GM04503 (cell line): ENCODE measurements at places on chromosomes 16 and 17.
A peak's percentile ranks its signal among the peaks of the same experiment; 100 is the strongest.

DNA sequence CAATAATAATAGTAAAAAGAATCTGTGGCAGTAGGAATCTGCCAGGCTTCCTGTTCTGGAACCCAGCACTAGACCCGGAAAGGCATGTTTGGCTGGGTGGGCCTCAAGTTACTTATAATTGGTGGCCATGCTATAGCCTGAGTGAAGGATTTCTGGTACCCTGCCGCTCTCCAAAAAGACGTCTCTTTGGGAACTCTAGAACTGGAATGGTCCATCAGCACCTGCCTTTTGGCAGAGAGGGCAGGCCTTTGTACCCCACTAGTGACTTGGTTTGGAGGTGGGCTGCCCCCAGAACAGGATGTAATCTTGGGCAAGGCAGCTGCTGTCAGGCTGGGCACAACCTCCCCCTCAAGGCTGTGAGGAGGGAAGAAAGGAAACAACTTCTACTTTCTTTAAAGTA is 29.3 kb upstream of the ST6GALNAC1 start:
- DNase-seq, result no peak

- no peak for DNase-seq
Measured at GRCh38 chr16:11582157-11582814, 4.4 kb downstream of the LITAF start.

DNA sequence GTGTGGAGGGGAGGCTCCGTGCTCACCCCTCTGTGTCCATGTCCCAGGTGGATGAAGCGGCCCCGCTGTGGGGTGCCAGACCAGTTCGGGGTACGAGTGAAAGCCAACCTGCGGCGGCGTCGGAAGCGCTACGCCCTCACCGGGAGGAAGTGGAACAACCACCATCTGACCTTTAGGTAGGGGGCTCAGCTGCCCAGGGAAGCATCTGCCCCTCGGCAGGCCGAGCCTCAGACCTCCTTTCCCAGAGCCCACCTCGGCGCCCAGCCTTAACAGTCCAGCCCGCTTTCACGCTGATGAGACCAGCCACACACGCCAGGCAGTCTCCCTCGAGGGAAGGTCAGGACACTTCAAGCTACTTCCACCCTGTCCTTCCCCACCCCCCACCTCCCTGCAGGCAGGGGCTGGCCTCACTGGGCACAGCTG is 12.7 kb downstream of the MMP15 start:
- no peak for DNase-seq

DNA sequence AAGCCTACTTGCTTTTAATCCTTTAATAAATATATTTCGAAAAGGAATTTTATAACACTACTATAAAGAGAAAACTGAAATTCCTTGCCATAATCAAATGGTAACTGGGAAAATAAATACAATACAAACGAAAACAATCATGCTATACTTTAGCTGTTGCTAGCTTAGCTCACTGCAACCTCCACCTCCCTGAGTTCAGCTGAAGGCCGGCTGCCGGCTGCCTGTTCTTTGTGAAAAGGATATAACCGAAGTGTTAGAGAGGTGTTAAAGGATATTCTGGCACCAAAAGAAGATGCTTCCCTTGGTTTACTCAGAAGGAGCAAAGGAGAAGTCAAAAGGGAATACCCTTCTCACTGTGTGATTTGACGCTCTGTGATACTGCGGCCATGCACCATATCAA is 108.5 kb downstream of the CACNG3 start:
- DNase-seq, result no peak

- no peak for DNase-seq
Measured at GRCh38 chr17:60247836-60248461, 98.2 kb downstream of the CA4 start.

GRCh38 chr17:45852535-45853297 is 8.0 kb downstream of the SPPL2C start:
- DNase-seq, result no peak

- peak; percentile 14 for DNase-seq
Measured at GRCh38 chr16:73878611-73879010, 418.0 kb upstream of the PSMD7 start.

DNA sequence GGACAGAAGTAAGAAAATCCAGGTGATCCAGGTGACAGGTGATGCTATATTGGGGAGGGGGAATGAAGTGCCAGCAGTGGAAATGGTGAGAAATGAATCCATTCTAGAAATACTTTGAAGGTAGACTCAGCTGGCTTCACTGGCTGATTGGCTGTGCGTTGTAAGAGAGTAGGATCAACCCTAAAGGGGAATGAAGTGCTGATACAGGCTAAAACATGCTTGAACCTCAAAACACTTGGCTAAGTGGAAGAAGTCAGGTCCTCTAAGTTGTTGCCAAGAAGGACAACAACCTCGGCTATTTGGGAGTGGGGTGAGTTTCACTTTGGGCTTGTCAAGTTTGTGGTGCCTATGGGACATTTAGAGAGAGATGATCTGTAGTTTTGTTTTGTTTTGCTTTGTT is 24.1 kb upstream of the SCNN1B start:
- DNase-seq, result no peak

- no peak for DNase-seq
Measured at GRCh38 chr16:85029408-85029784, 1.8 kb downstream of the KIAA0513 start.

DNA sequence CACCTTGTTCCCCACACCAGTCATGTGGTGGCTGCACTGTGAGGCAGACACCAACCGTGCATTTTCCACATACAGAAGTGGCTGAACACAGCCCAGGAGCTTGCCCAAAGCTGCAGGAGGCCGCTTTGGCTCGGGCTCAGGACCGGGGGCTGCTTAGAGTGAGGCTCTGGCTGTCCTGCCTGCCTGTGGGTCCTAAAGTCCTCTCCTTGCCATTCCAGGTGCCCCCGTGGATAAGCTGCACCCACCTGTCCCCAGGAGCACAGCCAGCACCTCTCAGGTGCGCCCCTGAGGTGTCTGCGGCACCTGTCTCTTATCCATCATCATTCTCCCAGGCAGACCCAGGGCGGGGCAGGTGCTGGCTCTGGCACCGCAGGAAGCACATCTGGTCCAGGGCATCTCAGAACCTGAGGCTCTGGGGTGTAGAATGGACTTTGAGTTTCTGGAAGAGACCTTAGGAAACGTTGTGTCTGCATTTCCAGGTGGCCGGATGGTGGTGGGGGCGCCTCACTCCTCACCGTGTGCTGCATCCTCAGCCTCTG is 180.5 kb upstream of the ZNF469 start:
- no peak for DNase-seq

GRCh38 chr16:27508476-27508875 is 41.2 kb downstream of the GTF3C1 start:
- no peak for DNase-seq

- DNase-seq, result no peak
Measured at GRCh38 chr16:54239456-54239855, 47.1 kb downstream of the IRX3 start.

DNA sequence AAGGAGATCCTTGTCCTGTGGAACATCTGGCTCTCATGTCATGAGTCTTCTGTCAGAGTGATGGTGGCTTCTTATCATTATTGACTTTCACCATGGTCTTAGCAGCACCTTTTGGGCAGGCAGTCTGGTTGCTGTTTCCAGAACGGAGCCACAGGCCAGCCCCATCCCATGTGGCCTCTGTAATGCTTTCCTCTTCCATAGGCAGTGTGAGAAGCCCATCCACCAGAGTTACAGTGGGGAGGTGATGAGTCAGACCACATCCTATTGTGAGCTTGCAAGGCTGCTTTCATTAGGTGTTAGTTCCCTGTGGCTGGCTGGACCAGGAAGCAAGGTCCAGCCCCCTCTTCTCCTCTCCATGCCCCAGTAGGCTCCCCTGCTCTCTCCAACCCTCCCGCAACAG is 30.8 kb upstream of the SPACA3 start:
- DNase-seq, result no peak

DNA sequence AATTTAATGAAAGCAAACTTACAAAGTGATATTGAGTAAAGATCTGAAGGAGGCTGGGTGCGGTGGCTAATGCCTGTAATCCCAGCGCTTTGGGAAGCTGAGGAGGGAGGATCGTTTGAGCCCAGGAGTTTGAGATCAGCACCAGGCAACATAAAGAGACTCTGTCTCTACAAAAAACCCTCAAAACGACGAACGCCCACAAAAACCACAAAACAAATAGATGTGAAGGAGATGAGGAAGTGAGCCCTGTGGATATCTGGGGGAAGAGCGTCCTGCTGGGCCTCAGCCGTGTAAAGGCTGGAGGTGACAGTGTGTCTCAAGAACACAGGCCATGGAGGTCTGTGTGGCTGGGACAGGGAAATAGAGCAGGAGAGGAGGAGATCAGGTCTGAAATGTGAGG is 68.8 kb downstream of the ITFG1 start:
- DNase-seq, result no peak

DNA sequence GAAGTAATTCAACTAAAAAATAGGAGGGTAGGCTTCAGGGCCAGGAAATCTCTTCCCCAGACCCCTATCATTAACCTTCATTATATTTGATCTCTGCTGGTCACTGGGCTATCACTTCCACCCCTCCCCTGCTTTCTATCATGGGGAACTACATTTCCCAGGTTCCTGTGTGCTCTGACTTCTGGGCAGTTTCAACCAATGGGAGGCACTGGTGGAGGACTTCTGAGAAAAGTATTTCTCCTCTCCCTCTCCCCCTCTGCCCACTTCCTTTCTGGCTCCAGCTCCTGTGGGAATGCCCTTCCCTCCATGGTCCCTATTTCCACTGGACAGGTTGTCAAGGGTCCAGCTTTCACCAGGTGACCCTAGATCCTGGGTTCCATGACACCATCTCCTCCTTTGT is 364.4 kb downstream of the C16orf95 start:
- DNase-seq, result no peak

DNA sequence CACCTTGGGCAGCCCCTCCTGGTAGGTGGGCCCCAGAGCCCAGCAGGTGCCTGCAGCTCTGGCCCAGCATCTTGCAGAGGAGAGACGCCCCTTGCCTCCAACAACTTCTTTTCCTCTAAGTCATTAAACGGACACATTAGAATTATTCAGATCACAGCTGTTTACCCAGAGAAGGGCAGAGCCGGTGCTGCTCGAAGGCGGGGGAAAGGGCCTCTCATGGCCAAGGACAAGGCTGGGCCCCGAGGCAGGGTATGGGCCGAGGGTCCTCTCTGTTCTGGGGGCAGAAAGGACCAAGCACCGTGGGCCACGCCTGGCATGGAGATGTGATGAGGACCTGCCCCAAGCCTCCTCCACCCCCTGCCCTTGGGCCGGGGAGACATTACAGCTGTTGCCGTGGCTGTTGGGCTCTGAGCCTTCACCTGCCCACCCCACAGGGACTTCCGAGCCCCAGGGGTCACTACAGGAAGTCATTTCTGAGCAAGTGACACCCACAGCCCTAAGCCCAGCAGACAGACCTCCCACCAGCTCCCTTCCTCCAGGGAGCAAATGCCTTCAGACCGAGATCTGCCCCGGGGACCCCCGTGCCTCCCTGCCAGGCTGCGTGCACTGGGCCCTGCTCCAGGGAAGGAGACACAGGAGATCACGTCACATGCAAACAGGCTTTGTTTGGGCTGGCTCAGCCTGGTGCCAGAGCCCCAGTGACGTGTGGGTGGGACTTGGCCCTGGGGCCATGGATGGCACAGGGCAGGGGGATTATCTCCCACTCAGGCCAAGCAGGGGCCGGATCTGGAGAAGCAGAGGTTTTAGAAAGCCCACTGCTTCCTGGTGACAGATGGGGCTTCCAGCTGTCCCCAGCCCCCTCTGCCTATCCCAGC is 699 bp upstream of the PVALEF start:
- DNase-seq, result no peak

DNA sequence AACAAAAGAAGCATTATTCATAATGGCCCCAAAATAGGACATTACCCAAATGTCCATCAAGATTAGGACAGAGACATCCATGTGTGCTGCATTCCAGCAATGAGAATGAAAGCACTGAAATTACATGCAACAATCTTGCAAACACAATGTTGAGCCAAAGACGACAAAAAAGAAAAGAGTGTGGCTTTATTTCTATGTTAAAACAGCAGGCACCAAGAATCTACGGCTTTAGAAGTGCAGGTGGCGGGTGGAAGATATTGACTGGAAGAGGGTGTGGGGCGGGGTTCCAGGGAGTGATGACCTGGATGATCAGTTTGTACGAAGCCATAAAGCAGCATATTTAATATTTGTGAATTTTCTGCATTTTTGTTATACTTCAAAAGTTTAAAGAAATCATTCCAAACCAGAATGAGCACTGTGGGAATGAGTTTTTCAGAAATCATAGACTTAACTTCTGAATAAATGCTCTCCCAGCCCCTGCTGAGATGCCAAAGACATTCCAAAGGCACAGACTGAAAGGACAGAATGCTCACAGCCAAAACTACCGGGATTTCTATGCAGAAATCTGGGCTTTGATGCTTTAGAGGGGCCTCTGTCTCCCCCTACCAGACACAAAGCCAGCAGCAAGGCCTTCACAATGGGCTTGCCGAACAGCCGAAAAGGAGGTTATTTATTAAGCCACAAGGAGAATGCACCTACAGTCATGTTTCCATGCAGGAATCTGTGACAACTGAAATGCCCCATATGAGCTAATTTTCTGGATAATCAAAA is 361.6 kb downstream of the GRIN2A start:
- DNase-seq, result no peak

DNA sequence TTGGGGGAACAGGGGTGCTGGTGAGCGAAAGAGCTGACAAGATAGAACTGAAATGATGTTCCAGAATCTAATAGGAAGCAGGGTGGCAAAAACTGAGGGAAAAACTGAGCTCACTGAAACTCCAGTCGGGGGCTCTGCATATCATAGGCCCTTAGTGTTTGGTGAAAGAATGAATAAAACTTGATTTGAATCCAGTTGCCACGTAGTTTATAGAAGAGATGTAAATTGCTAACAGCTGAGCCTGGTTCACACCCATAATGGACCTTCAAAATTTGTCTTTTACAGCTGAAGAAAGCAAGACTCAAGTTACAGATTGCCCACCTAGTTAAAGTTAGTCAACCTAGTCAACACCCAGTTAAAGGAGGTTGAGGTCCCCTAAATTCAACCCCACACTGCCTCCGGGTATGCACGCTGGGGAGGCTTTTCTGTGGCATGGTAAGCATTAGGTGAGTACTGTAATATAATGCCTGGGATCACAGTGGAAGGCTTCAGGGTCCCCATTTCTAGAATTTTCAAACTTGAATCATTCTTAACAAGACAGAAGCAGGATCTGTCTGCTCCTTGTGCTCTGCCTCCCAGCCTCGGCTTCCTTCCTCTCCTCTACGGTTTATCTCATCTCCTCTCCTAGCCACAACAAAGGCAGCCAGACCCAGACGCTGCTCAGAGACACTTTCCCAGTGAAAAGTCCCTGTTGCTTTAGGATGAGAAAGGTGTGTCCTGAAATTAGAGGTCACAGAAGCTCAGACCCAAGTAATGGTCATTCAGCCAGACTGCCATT is 26.9 kb upstream of the SUPT4H1 start:
- no peak for DNase-seq

DNA sequence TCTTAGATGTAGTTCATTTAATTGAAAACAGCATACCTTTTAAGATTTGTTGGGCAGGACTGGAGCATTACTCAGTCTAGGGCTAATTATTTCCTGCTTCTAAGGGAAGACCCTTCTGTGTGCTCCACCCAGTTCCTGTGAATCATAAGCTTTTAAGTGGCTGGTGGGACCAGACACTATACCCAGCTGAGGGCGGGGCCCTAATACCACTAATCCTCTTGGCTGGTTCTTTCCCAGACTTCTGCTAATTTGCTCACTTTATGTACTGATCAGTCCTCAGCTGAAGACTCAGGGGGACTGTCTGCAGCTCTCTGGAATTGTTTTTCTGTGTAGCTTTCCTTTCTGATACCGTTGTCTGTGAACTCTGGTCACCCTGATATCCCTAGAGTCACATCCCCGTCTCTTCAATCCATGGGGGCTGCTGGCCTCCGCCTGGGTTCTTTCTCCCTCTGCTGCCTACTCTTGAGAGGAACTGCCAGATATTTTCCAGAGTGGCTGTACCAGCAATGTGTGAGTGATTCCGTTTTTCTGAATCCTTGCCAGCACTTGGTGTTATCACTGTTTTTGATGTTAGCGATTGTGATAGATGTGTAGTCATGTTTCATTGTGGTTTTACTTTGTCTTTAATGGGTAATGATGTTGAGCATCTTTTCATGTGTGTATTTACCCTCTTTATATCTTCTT is 35.1 kb downstream of the MFSD11 start:
- DNase-seq, result peak; percentile 61
